ENCODE measurements at places on chromosomes 5 and 9. TPM values are rescaled to one million over a fixed set of nuclear protein-coding genes. Genes with fewer than 3 reads are reported as not detected.

PRPF4 gene
- 58.9 TPM for total RNA-seq

GABRA1 gene
- not detected for total RNA-seq

INSL6 gene
- not detected for total RNA-seq

GRIA1 gene
- not detected for total RNA-seq

SLC6A18 gene
- total RNA-seq, result not detected

MAP3K1 gene
- total RNA-seq, result 8.8 TPM

SPINK6 gene
- not detected for total RNA-seq

DPM2 gene
- total RNA-seq, result 38.9 TPM

PCDHGA12 gene
- not detected for total RNA-seq

DNA sequence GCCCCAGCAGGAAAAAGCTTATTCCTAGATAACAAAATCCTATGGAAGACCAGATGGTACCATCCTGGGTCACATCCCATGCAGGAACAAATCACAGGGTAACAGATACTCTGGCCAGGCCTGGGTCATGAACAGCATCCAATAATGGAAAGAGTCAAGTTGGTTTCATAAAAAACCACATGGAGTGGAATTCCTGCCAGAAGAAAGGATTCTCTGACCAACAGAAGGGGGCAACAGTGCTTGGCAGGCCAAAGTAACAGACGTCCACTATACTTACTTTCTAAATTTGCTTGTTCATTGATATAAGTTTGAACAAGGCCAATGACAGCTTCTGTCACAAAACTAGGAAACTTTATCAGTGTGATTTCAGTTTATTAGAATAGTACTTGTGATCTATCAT is 273.5 kb downstream of the ARRDC3 start:
- DNase-seq, result peak; percentile 10

- peak; percentile 68 for DNase-seq
These were observed at the start of gene EPB41L4A for GRCh38 chr5:112419164-112419985. Gene EPB41L4A (minus strand): TSS chr5:112419277. CDS start chr5:112419039, 238 bp downstream.

DNA sequence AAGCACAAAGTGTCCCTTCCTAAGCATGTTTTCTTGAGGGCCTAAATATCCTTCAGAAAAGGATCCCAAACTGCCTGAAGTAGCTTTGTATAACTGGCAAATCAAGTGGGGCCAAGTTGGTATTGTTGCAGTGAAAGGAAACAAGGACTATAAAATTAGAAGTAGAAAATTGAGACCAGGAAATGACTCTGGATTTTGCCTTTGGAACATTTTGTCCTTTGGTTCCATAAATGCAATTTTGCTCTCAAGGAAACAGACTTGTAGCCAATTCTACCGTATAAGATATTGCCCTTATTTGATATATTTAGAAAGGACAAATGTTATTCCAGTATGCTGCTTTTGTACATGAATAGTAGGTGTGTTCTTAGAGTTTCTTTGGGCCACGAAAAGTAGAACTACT is 34.4 kb downstream of the RABGAP1 start:
- DNase-seq, result no peak

GRCh38 chr9:68678430-68678829 is 26.6 kb upstream of the PIP5K1B start:
- no peak for DNase-seq

DNA sequence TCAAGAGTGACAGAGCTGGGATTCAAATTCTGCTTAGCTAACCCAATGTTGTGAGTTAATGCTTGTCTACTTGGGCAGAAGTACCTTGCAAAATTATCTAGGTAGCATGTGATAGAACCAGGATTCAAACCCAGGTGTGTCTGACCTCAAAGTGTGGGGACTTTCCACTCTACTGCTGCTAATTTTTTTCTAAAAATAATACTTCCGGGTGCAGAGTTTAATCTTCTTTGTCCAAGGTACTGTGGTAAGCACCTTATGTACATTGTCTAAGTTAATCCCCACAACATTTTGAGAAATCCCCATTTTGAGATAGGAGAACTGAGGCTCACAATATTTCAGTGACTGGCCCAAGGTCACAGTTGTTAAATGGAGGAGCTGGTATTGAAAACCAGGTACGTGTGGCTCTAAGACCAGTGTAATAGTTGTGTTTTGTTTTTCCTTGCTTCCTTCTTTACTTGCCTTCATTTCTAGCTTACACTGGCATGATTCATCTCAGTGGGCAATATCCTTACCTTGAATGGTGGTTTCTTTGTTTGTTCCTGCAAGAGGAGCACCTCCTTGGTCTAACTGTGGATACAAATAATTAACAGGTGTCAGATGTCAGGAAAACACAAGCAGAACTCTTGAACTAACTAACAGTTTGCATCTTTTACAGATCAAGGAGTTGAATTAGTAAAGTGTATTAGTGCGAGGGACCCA is 7.5 kb downstream of the ALDOB start:
- DNase-seq, result no peak

DNA sequence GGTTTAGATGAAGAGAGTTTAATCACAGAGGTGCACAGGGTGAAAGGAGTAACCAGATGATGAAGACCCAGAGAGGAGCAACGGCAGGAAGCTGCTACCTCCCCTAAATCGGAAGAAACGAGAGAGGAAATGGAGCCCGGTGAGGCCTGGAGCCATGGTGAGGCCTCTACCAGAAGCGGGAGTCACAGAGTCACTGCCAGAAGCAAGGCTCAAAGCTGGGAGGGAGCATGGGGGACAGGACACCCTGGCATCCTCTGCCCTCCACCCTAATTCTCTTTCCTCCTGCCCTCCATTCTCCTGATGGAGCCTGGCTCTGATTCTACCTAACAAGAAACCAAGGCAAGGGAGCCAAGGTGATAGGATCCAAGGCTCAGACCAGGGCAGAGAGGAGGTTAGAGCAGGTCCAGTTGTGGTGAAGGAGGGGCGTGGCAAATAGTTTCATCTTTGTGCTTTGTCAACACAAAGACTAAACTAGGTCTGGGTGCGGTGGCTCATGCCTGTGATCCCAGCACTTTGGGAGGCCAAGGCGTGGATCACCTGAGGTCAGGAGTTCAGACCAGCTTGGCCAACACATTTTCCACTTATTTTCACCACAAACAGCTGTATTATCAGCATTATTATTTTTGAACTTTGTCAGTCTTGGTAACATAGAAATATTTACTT is 134.4 kb upstream of the RAI14 start:
- DNase-seq, result no peak

DNA sequence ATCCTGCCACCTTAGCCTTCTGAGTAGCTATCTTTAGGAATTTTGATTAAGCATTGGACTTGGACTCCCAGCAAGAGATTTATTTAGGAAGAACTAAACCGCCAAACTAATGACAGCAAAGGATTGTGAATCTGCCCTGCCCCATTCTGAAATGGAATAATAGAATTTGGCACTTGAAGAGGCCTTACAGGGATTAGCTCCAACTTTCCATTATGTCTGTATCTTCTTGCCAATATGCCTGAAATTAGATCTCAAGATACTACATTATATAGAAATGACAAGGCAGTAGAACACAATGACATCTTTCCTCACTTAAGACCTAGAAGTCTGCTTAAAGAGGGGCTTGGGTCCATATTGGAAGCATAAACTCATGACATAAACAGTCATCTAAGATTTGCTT is 77.0 kb upstream of the DPYSL3 start:
- DNase-seq, result no peak

- DNase-seq, result peak; percentile 43
These were observed 628 bp downstream of the PPP2R2B start for GRCh38 chr5:146877783-146878475.

GRCh38 chr9:4417578-4418325 is 72.5 kb upstream of the SLC1A1 start:
- no peak for DNase-seq

GRCh38 chr5:178359738-178360137 is 127.1 kb upstream of the PHYKPL start:
- DNase-seq, result no peak

GRCh38 chr5:158143081-158143480 is 284.1 kb upstream of the CLINT1 start:
- DNase-seq, result no peak

DNA sequence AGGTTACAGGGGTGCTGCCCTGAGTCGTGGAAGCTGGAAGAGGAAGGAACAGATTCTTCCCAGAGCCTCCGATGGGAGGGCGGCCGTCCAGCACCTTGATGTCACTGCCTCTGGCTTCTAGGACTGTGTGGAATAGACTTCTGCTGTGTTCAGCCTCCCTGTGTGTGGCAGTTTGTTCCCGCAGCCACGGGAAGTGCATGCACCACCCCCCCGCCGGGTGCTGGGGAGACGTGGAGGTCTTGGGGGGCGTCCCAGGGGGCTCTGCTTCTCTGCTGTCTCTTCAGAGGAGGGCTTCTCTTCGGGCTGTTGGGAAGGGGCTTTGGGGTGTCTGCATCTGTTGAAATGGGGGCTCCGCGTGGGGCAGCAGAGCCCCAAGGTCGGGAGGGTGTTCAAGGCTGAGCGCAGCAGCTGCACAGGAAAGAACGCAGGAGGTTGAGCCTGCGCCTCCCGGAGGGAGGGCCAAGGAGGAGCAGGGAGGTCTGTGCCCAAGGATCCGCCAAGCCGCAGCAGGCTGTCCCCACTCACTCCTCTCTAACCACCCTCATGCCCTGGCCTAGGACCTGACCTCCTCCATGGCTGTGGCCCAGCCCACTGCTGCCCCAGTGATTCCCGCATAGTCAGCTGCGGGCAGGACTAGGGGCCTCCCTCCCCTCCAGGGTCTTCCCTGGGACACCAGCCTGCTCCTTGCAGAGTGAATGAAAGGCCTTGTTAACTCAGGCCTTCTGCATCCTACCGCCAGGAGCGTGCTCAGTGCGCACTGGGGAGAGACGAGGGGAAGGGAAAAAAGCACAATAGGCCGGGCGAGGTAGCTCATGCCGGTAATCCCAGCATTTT is 45.0 kb downstream of the ROPN1L start:
- no peak for DNase-seq

GRCh38 chr5:89441965-89442364 is 559.0 kb upstream of the MEF2C start:
- no peak for DNase-seq

- no peak for DNase-seq
These were observed 172.7 kb downstream of the CHSY3 start for GRCh38 chr5:130077007-130077406.

DNA sequence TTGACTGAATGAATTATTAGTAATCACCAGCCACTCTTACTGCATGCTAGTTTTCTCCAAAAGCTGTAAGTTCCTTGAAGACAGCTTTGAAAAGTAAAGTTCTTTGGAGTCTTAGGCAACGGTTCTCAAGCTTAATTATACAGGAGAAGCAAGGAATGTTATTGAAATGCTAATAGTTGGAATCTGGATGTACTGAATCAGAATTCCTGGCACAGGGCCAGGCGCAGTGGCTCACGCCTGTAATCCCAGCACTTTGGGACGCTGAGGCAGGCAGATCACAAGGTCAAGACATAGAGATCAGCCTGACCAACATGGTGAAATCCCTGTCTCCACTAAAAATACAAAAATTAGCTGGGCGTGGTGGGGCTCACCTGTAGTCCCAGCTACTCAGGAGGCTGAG is 33.4 kb downstream of the GRIA1 start:
- peak; percentile 79 for DNase-seq

DNA sequence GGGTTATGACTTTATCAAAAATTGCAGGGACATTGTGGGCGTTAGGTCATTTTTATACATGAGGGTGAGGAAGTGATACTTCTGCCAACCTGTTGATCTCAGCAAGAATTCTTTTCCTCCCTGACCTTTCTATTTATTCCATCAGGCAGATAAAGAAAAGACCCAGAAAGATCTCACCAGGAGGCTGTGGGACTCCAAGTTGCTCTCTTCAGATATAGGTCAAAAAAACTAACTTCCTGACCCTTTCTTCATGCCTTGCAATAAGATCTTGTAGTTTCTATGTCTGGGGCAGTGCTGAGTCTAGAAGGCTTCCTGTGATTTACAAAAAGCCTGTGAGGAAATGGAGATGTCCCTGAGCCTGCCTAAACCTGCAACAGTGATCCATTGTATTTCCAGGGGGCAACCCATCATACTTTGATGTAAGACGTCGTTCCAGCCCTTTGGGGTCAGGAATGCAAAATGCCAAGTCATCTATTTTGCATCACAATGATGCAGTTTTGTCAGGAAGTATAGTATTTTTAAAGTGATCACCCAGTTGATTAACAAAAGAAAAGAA is 22.0 kb upstream of the PIK3R1 start:
- no peak for DNase-seq

DNA sequence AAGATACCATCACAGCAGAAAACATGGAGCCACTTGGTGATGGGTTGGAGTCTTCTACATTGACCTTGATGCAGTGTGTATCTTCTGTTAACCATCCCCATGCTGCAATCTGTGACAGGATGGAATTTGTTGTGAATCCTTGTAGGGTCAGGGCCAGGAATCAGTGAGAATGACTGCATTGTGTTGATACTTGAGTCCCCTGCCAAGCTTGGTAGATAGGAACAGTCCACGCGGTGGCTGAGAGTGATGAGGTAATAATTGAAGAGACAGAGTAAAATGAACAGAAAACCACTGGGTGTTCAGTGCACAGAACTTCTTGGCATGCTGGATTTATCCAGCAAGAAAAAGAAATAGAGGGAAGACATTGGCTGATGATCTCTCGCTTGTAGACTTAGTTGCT is 217.5 kb downstream of the MAN2A1 start:
- DNase-seq, result peak; percentile 49

GRCh38 chr5:8234179-8234770 is 365.3 kb downstream of the MTRR start:
- DNase-seq, result no peak
